ENCODE measurements at places on chromosomes 4 and X. TPM values are rescaled to one million over a fixed set of nuclear protein-coding genes. Genes with fewer than 3 reads are reported as not detected.

- H3K4me1 ChIP-seq, result no peaks in the 10 kb centered on the region
- H3K36me3 ChIP-seq, result no peaks in the 10 kb centered on the region
- no peak for DNase-seq
- H3K27me3 ChIP-seq, result no peaks in the 10 kb centered on the region
- H3K4me3 ChIP-seq, result no peak overlapping the region
- no peak overlapping the region for H3K27ac ChIP-seq
Observed at GRCh38 chrX:45537936-45538335, 337.3 kb upstream of the DIPK2B start.

DNA sequence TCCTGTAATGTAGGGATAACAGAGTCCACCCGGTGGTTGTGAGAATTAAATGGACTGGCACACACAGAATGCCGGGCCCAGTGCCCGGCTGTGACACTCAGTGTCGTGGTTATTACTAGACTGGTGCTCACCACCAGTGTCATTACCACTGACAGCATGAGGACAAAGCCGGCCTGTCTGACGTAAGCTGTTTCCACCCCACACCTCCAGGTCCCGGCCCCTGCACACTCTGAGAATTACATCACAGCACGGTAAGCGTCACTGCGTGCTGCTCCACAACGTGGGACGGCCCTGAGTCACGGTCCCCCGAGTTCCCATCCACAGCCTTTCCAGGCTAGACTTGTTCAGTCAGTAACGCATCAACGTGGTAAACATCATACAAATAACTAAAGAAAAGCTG, 22.9 kb downstream of the FAT1 start:
- no peaks in the 10 kb centered on the region for H3K27me3 ChIP-seq
- no peak overlapping the region for H3K27ac ChIP-seq
- no peak for DNase-seq
- no peak overlapping the region for H3K4me3 ChIP-seq

DNA sequence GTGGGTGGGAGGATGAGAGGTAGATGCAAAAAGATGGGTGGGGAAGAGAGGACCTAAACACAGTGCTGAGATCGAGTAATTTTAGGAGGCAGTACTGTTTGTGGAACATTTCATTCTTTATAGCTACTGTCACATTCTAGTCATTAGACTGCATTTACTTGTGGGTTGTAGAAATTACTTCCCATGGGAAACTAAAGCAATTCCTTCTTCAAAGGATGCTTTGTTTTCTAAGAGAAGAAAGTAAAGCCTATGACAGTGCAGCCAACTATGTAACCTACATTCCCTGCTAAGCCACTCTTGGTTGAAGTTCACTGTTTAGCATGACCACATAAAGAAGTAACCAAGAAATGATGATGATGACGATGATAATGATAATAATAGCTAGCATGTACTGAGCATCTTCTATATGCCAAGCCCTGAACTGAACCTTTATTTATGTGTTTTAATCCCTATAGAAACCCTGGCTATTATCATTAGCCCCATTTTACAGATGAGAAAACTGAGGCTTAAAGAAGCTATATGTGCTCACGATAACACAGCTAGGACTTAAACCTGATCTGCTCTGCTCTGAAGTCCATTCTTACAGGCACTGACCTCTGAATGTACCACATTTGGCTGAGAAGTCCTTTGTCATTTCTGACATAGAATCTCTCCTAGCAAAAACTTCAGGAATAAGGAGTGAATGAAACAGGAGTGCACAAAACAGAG, 114.5 kb upstream of the KIT start:
- H3K4me3 ChIP-seq, result no peak overlapping the region
- no peaks in the 10 kb centered on the region for H3K27me3 ChIP-seq
- H3K27ac ChIP-seq, result no peak overlapping the region
- no peak for DNase-seq

HSD17B13 gene
- total RNA-seq, result not detected

CLIC2 gene
- 0.17 TPM for total RNA-seq

Data from PC-9 (cell line).